ENCODE measurements at places on chromosomes 4 and X. TPM values are rescaled to one million over a fixed set of nuclear protein-coding genes. Genes with fewer than 3 reads are reported as not detected.

DNA sequence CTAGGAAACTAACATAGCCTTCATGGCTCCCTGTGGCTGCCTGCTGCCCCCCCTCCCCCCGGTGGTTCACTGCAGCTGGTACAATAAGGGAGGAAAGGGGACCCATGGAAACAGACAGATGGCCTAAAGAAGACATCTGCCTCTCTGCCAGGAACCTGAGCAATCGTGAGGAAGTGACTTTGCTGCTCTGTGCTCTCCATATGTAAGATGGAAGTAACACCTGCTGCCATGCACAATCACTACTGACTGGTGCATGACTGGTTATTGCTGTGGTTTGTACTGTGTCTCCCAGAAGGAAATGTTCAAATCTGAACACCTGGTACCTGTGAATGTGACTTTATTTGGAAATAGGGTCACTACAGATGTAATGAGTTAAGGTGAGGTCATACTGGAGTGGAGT, 43.6 kb downstream of the CD99L2 start:
- no peak for DNase-seq

FHIP1A gene
- total RNA-seq: 1.7 TPM

DNA sequence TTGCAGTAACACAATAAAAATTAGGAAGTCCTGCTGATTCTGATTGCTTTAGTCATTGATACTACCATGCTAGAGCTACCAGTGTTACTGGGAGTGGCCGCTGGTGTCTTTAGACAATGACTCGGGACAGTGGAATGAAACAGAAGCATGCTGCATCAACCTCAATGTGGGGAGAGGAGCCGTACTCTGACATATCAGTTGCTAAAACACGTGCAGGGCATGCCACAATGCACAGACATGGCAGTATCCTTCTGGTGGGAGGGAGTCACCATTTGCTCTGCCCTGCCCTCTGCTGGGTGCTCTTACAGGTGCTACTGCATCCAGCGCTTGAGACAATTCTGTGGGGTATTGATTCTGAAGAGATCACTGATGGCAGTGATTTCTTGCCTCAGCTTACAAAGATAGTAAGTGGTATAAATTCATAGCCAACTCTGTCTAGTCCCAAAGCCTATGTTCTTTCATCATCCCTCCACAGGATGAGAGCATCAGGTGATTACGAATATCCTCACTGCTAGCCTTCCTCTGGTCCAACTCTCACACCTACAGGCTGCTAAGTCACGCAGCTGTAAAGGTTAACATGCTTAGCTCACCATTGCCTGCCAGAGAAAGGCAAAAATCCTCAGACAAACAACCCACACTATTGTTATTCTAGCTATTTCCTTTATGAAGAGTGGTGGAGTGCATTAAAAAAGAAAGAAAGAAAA, 43.7 kb downstream of the NSG1 start:
- no peak for DNase-seq

GRCh38 chrX:154478728-154479622, at the start of gene LAGE3:
Gene LAGE3 (minus strand): TSS chrX:154479281. CDS start chrX:154478915, 366 bp downstream.
- DNase-seq: peak; percentile 96

PDE5A gene
- total RNA-seq: 17.0 TPM

DNA sequence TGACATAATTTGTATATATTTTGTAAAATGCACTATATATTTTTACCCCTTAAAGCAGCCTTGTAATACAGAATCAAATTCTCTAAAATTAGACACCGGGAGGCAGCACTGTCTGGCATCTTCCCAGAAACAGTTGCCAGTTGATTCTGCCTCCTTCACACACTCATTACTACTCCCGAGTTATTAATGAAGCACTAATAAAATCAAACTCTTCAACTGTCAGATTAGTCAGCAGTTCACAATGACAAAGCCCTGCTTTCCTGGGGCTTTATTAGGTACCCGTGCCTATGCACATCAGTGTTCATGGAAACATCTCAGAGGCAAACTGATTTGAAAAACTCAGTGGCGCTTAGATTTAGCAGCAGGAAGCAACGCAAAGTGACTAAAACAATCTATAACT, 103.5 kb upstream of the VEGFC start:
- no peak for DNase-seq

DNA sequence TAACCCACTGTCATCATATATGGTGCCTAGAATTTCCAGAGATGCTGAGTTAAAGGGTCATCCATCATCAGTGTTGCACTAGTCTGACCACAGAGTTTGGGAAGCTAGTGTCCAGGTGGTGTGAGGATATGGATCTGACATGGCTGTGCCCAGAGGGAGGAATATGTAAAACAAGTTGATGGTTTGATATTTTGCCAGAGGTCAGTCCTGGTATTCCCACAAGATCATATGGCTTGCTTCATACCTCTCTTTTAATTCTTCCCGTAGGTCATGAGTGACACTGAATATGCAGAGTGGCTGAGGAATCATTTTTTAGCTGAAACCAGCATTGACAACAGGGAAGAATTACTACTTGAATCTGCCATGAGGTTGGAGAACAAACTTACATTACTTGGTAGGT, 75.6 kb downstream of the ATP10D start:
- DNase-seq: no peak

GRCh38 chr4:123283371-123283895, 113.2 kb upstream of the SPRY1 start:
- DNase-seq: no peak

DNA sequence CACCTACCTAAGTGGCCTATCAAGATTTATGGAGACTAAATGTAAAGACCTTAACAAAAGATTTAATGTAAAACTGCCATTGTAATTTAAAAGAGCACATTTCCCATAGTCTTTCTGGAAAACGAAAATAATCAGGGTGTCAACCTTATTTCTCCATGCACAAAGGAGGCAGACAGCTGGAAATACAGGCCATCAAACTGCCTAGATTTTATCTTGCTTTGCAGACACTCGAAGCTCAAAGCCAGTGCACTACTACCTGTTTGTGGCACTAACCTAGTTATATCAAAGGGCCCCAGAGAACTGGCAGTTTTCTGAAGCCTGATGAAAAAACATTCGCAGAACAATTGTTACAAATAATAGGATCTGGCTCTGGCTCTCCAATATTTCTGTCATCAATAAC, 863.9 kb downstream of the STPG2 start:
- DNase-seq: no peak

All from chondrocyte (in vitro differentiated cells).